ENCODE measurements at places on chromosomes 1 and 21.

DNA sequence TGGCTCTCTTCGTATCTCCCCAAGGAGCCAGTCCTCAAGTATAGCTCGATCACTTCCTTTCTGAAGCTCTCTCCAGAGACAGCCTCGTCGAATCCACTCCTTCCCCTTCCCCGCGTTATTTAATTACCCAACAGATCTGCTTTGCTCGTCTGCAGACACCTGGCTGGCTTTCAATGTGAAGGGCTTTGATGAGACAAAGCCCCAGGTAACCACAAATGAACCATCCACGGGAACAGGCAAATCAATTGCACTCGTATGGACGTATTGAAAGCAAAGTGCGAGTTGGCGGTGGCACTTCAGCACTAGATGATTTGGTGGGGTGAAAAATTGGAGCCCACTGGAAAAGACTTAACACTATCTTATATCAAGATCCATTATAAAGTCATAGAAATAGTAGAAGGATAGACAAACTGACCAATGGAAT lies 364 bp upstream of the BCAR3 start:
- DNase-seq: no peak

DNA sequence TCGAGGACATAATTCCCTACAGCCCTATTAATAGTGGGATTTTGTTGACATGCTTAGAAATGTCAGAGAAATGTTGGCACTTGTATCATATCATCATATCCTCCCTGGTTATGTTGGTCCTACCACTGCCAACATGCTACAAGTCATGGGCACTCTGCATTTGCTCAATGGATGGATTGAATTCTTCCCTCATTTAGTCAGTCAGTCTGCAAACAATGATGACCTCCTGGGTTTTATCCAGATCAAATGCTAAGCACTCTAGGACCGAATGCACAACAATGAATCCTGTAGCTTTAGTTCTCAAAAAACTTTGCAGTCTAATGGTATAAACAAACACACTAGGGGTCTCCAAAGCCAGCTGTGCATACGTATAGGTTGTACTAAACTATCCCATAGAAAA lies 357.2 kb upstream of the DPYD start:
- DNase-seq: no peak

- DNase-seq: peak; percentile 69
These were observed 32.2 kb downstream of the BATF3 start for GRCh38 chr1:212667223-212668139.

GRCh38 chr1:34380526-34381124 lies 203.9 kb downstream of the C1orf94 start:
- no peak for DNase-seq

DNA sequence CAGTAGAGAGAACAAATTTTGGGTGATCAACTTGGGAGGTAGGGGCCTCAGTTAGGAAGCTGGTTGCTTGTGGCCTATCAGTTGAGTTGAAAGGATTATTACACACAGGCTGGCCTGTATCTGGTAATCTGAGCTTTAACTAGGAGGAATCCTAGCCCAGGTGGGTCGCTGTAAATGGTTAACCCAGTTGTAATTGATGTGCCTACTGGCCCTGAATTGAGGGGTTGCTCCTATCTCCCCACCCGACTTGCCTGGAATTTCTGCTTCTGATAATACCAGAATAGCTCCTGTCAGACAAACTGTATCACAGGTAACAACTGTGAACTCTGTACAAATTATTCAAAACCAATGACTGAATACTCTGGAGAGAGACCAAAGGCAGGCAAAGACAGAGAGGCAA lies 210.4 kb upstream of the RUNX1 start:
- no peak for DNase-seq

GRCh38 chr1:18641005-18641941 lies 10.6 kb downstream of the PAX7 start:
- DNase-seq: no peak

DNA sequence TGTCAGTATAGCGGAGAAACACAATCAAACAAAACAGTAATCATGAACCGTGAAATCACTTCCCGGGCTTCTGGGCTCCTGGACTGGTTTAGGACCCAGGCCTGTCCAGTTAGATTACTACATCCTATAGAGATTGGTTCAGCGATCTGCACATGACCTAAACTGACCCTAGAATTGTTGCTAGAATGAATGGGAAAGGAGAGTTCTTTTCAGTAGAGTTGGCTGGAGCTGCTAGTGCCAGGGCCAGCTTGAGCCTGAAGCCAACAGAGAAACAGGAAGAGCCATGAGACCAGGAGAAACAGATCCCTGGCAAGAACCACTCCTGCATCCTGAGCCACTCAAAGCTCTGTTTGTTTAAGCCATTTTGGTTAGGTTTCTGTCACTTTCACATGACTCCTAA lies 474.3 kb upstream of the C1orf87 start:
- no peak for DNase-seq

- DNase-seq: peak; percentile 59
These were observed 5.3 kb upstream of the PRPF38B start for GRCh38 chr1:108686614-108687313.

- DNase-seq: no peak
These were observed 333 bp upstream of the CHAF1B start for GRCh38 chr21:36384885-36385232.

GRCh38 chr21:39125752-39126485 lies 57.3 kb downstream of the PSMG1 start:
- peak; percentile 24 for DNase-seq

DNA sequence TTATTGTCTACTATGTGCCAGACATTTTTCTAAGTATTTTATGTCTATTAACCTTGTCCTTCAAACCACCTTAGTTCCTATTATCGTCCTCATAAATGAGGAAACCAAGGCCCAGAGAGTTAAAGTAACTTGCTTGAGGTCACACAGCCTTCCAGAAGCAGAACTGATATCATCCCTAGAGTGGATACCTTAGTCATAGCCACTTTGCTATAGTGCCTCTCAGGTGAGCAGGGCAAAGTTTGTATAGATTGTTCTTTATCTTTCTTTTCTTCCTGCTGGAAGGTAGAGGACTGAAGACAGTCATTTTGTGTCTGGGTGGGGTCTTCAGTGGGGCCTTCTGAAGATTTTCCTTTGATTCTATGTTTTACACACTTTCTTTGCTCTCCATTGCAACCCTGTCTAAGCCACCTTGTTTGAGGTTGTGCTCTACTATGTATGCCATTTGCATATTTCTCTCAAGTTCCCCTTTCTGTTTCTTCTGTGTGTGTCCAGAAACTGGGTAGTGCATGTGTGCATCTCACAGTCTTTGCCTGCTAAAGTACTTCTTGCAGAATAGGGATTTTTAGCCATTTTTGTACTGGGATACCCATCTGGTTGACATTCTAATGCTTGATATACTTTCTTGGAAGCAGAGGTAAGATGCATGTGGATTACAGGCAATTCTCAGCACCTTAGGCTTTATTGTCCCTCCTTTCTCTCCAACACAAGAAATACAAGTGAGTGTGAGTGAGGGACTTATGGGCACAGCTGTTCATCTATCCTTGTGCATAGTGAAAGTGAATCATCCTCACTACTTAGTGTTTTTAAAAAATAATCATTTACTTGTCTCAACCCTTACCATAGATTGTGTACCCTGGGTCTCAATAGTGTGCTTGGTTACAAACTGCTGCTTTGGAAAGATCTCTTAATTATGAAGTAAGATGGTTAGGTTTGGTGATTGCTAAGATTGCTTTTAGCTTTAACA lies 207.6 kb upstream of the HMCN1 start:
- DNase-seq: no peak

- DNase-seq: no peak
These were observed 20.0 kb downstream of the MEF2D start for GRCh38 chr1:156480411-156481192.

DNA sequence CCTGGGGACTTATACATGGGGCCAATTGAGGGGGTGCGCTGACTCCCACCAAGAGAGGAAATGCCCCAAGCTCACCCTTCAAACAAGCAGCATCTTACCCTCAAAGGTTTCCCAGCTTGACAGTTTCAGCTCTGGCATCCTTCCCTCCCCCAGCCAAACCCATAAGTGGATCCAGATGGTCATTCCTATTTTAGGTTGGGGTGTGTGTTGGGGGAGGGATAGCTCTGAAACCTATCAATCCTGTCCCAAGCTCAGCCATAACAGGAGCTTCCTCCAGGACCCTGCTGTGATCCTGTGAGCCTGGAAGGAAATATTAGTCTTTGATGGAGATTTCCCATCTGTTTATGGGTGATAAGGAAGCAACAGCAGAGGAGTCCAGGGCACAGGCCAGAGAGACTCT lies 3.4 kb upstream of the TMEM222 start:
- peak; percentile 97 for DNase-seq

DNA sequence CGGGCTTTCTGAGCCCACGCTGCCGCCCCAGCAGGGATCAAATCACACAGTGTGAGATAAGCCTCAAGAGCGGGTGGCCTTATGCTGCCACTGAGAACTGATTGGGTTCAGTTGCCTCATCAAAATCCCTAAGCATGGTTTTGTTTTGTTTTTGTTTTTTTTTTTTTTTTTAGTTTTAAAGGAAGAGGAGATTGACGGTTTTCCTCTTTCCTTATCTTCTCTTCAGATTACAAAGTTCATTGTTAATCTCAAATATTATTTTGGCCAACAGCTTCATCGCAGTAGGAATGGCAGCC lies 651 bp downstream of the COA6 start:
- no peak for DNase-seq

DNA sequence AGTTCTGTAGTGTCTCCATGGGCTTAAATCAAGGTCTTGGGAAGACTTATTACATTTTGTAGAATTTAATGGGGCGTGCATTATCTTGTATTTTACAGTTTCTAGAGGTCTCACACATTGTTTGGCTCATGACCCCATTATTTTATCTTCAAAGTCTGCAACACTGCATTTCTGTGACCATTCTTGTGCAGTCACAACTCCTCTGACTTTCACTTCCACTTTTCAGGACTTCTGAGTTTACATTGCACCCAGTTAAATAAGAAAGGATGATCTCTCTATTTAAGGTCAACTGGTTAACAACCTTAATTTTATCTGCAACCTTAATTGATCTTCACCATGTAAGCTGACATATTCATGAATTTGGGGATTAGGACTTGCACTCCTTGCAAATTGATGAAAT lies 1186.6 kb downstream of the MRPL39 start:
- no peak for DNase-seq

- no peak for DNase-seq
These were observed 187.5 kb downstream of the DHRS3 start for GRCh38 chr1:12430525-12430924.

- no peak for DNase-seq
These were observed 141.7 kb downstream of the EIF4G3 start for GRCh38 chr1:21034725-21035628.

DNA sequence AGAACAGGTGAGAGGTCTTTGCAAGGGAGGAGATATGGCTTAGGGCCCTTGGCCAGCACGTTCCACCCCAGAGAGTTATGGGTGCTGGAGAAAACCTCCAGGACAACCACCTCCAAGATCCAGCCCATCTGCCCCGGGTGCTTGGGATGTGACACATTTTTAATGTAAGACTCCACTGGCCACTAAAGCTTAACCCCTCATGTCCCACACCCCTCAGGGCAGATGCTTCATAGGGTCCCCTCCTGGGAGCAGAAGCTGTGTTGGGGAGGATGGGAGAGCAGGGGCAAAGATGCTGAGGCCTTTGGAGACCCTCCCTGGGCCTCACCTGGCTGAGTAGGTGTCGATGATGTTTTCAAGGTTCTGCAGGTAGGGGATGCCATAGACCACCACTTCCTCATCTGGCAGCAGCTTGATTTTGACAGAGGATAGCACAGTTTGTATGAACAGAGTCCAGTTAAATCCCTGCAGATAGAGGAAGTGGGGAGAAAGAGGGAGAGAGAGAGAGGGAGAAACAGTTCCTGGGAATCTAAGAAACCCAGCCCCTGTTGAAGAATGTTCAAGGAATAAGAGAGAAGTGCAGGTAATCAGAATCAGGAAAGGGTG lies 11.9 kb downstream of the PRXL2B start:
- DNase-seq: no peak

GRCh38 chr1:205535866-205536758 lies 31.6 kb downstream of the CDK18 start:
- no peak for DNase-seq

DNA sequence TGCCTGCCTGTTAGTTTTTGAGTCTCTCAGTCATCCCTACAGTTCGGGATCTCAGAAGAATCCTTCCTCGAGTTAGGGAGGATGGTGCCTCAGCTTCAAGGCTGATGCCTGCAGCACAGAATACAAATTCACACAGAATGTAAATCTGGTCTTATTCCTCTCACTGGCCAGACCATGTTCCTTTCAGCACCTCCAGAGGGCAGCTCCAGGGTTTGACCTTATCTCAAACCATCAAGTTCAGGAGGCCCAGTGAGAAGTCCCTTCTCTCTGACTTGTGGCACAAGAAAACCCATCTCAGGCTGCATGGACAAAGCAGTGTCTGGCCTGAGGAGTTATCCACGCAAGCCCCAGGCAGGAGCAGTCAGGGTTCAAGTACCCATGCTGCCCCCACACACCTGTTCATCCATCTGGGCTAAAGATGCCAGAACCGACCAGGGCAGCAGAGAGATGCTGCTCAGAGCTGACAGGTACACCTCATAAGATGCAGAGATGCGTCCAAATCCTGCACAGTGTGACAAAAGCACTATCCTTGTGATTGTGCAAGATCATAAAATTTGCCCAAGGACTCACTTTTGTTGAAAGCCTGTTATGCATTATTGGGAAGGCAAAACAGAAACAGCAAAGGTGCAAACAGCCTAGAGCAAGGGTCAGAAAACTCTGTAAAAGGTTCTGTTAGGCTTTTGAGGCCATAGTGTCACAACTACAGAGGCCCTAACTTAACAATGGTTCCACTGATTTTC lies 49.8 kb downstream of the BCAR3 start:
- DNase-seq: no peak

- no peak for DNase-seq
These were observed 12.8 kb downstream of the PRDM15 start for GRCh38 chr21:41866274-41866809.

DNA sequence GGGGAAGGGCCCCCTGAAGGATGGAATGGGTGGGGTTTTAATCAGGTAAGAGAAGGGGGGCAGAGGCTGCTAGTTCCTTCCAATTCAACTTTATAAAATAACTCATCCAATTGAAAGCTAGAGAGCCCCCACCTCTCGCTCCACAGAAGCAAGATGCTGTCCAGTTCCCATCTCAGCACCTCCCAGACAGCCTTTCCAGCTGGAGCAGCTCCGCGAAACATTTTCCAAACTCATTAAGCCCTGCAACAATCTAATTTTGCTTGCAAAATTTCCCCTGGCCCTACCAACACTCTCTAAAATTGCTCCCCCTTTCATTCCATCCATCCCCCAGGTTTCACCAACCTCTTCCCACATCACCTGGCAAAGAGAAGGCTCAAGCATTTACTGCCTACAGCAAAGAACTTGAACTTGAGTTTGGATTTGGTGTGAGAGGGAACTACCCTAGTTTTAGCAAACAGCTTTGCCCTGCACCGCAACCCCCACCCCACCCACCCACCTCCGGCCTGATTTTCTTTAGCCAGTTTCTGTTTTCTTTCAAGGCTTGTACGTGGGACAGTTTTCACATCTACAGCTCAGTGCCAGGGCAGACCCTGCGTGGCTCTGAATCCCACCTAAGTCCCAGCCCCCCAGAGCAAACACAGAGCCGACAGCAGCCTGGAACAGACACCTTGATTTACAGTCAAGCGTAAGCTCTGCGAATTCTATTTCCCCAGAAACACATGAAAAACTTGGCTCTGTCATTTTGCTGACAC lies 46.7 kb downstream of the SYF2 start:
- no peak for DNase-seq

GRCh38 chr1:34332996-34333395 lies 156.3 kb downstream of the C1orf94 start:
- DNase-seq: no peak

All from DMS 273 treated with DMSO at 0.1 percent for 48 hours (cell line).